ENCODE measurements at places on chromosomes 11 and 22.
A peak's percentile ranks its signal among the peaks of the same experiment; 100 is the strongest.

DNA sequence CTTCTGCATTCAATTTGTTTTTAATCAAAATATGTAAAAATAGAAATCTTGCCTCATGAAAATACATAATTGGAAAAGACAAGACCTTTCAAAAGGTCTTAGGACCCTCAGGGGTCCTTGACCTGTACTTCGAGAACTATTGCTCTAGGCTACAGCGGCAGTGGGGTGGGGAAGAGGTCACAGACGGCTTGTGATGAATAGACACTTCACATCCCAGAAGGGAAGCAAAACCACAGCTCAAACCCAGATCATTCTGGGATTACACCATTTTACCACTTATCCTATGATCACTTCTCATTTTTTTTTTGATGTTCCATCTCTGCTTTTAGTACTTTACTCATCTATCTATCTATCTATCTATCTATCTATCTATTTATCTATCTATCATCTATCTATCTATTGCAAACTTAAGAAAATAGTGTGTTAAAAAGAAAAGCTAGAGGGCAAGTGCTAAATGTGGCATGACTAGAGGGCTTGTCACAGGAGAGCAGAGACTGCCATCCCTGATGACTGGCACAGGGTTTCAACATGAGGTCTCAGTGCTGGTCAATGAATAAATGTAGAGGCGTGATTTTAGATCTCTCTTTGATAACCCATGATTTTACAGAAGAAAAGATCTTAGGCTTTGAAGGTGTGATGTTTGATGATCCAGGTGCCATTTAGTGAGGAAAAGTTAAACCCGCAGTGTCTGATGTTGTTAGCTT, 37.1 kb downstream of the RNF141 start:
- no peak for DNase-seq

- no peak for DNase-seq
These were observed 14.5 kb downstream of the SLC35F2 start for GRCh38 chr11:107844041-107844440.

GRCh38 chr11:59560290-59560701, 49.0 kb downstream of the OR4D9 start:
- peak; percentile 80 for DNase-seq

DNA sequence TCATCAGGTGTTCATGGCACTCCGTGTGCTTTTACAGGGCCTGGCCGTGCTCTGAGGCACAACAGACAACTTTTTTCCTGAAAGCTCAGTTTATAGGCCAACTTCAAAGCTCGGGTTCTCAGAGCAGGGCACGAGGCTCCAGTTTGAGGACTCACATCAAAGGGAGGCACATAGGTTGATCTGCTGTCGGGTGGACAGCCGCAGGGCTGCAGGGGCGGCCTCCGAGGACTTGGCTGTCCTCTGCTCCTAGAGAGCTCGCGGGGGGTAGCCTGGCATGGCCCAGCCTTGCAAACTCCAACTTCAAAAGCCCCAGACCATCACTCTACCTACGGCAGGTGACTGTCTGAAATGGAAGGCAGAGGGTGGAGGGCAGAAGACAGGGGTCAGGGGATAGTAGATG, 31.6 kb downstream of the C11orf58 start:
- no peak for DNase-seq

DNA sequence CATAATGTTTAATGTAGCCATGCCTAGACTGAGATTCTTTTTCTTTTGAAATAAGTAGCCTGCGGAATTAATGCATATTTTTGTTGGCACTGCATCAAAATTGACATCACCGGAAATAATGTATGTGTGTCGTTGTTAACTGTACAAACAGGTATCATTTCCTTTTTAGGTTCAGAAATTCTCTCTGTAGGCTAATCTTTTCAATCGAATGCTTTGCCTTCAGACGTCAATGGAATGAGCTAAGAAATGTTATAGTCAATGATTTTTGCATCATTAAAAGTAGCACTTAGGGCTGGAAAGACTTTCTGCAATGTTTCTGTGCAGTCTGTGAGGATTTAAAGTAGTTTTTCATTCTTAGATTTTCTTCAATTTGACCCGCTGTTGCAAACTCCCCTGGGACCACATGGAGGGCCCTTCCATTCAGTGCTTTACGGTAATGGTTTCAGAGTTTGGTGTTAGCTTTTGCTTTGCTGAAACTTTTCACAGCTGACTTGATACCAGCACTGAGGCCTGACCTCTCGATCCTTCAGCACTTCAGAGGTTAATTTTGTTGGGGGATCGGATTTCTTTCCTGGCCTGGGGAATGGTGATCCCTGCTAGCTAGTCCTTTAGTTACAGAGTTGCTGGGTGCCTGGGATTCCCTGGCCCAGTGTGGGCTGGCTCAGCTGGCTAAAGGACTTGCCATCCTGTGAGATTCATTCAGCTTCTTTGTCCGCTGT, 137.8 kb downstream of the DBX1 start:
- no peak for DNase-seq

GRCh38 chr11:21560466-21560975, 632.4 kb upstream of the ANO5 start:
- DNase-seq: no peak

- no peak for DNase-seq
These were observed 18.2 kb downstream of the CELF1 start for GRCh38 chr11:47534704-47535251.

DNA sequence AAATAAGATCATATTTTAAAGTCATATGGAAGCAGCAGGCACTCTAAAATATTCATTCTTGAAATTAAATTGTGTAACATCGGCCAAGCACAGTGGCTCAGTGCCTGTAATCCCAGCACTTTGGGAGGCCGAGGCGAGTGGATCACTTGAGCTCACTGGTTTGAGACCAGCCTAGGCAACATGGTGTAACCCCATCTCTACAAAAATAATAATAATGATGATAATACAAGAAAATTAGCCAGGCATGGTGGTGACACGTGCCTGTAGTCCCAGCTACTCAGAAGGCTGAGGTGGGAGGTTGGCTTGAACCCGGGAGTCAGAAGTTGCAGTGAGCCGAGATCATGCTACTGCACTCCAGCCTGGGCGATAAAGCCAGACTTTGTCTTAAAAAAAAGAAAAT, 77.4 kb downstream of the TRIM29 start:
- no peak for DNase-seq

- DNase-seq: no peak
These were observed 1522.6 kb downstream of the FAM181B start for GRCh38 chr11:81211050-81211449.

Measured in activated T-cell treated with anti-CD3 and anti-CD28 coated beads, Interleukin-2, amount 50 U/mL, for 24 hours (primary cell).